HS-5 (cell line): ENCODE measurements at places on chromosomes 1 and 21.

DNA sequence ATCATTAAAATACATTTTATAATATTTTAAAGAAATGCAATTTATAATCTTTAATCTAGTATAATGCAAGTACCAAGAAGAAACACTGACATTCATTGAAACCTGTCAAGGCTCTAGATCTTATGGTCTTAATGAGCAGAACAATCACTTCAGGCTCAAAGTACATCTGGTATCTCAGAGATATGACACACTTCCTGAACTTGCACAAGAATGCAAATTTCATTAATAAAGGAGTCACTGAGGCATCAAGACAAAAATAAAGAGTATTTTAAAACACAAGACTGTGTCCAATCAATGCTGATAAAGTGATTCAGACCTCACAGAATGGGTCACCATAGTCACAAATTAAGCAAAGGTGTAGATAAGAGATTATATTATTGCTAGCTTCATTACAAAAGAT, 178.1 kb downstream of the AK5 start:
- no peak for DNase-seq

- DNase-seq = no peak
Measured at GRCh38 chr1:100811808-100812207, 82.8 kb downstream of the EXTL2 start.

- DNase-seq = no peak
Measured at GRCh38 chr1:42008264-42008663, 89.5 kb upstream of the HIVEP3 start.

- no peak for DNase-seq
Measured at GRCh38 chr1:205245096-205245495, 17.4 kb downstream of the TMCC2 start.

DNA sequence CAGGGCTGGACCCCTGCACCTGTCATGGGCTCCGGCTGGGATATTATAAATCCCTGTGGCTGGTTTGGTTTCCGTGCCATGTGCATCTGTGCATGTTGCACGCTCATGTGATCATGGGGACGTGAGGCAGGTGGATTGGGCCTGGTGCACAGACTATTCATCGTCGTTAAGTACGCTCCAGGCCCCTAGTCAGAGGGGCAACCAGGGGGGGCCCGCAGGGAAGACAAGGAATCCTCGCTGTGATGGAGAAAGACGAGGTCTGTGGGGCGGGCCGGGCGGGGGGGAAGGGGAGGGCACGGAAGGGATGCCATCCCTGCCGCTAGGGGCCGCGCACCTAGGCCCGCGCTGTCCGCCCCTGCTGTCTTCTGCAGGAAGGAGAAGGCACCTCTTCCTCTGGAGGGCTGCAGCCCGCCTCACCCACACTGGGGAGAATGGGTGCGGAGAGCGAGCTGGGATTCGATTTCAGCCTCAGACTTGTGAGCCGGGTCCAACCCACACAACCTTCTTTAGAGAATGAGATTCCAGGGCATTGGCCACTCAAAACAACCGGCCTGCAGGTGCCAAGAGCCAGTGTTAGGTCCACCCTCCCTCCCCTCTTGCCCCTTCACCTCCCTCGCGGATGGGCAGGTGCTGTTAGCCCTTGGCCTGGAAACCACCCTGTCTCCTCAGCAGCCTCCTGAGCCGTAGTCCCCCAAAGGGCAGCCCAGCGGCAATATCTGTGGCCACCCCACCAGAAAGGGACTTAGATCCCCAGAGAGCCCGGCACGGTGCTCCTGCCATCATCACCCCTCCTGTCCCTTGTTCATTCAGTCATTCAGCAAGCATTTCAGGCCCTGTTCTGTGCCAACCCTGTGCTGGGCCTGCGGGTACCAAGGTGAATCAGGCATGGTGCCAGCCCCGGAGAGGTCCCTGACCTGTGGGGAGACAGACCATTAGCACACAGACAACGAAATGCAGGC, 950 bp upstream of the LRP8 start:
- no peak for DNase-seq

DNA sequence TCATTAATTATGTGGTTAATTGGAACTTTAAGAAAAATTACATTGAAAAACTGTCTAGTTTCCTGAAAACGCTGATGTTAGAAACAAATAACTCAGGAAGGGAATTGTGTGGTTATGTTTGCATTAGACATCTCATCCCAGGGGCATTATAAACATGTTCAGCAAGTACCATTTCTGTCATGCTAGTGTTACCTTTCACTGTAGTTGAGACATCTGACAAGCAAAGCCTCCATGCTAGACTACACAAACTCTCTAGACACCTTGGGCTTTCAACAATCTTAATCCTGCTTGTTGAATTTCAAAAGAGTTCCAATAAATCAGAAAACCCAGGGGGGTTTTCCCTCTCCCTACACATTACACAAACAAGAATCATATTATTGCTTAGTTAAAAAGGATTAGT, 536.8 kb downstream of the KCNT2 start:
- DNase-seq = no peak

GRCh38 chr1:83978056-83978455, 20.9 kb downstream of the TTLL7 start:
- DNase-seq = no peak

DNA sequence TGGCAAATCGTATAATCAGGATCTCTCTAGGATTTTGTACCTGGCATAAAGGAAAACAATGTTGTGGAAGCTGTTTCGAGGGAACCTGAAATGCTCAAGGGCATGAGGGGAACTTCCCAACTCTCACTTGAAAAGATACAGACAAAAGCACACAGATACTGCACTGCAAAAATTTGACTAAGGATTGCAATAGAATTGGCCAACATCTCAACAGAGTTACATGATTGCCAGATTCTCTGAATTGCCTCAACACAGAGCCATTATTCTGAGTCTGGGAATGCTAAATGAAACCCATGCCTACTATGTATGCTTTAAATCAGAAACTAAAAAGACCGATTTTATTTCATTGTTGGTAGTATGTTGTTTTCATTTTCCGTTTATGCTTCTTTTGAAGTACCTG, 16.0 kb downstream of the KRTAP19-8 start:
- no peak for DNase-seq

DNA sequence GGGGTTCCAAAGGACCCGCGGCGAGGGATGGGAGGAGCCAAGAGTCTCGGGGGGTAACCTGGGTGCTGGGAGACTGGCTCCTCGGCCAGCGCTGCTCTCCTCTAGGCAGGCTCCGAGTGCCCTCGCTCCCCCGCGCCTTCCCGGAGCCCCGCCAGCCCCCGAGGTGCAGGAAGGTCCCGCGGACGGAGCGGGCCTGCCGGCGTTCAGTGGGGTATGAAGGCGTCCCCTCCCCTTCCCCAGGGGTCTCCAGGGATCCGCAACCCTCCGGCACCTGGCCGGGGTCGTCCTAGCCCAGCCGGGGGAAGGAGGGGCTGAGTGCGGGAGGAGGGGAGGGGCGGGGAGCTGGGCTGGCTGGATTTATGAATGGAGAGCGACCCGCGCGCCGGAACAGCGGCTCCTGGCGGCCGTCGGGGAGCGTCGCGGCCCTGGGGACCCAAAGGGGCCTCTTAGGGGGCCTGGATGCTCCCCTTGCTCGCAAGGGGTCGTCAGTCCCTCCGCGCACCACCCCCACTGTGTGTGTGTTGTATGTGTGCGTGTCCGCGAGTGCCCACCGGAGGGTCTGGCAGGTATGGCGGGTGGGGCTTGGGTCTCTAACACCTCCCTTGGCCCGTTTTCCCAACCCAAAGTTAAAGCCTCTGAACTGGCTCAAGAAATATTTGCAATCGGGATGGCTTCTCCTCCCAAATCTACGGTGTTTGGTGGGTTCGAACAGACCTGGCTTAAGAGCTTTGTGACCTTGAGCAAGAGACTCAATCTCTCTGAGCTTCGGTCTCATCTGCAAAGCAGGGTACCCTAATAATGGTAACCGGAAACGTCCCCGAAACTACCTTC, 642 bp downstream of the HCRTR1 start:
- no peak for DNase-seq

DNA sequence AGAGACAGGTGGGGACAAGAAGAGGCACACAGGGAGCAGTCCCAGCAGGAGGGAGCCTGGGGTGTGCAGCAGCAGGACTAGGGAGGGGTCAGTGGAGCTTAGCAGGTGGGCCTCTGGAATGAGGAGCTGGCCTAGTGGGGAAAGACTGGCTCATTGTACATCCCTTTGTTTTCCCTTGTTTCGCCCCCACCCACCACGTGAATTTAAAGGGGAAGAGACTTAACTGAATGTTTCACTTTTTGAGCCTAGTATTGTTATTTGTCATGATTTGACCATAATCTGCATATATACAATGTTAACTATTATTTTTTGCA, 181.7 kb downstream of the DHRS3 start:
- DNase-seq = no peak

DNA sequence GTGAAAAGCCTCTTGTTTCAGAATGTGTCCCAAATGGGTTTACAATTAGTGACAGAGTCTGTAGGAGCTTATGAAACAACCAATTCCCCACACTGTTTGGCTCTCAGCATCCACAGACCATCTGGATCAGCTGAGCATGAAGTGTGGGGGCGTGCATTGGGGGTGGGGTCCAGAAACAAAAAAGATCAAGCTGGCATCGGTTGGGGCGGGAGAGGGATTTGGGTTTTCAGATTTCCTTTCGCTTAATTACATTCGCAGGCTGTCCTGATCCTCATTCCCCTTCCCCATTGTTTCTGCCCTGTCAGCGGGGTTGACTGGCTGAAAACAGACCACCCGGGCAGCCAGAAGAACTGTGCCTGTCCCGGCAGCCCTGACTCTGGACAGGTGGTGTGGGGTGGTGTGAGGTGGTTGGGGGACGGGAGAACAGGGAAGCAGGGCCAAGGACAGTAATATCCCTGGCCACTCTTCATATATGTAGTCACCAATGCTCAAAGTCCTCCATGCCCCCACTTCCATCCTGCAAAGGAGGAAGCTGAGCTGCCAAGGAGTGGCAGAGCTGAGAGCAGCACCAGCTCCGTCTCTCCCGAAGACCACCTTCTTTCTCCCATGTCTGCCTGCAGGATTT, 92.0 kb downstream of the IER5 start:
- DNase-seq = no peak

GRCh38 chr1:40694353-40694874, 2.9 kb downstream of the NFYC start:
- DNase-seq = no peak

DNA sequence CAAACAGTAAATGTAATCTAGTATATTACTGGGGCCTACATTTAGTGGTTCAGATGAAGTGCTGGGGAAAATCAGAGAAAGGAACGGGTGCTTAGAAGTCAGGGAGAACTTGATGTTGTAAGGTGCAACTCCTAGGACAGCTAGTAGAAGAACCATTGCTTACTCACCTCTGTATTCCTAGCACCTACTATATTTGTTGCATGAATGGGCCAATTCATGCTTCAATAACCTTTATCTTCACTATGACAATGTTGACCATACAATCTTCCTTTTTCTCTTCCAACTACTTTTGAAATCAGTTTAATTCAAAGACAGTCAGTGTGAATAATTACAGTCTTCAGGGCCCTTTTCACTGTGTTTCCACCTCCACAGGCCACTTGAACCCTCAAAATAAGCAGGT, 125.0 kb upstream of the DMRTA2 start:
- DNase-seq = no peak

DNA sequence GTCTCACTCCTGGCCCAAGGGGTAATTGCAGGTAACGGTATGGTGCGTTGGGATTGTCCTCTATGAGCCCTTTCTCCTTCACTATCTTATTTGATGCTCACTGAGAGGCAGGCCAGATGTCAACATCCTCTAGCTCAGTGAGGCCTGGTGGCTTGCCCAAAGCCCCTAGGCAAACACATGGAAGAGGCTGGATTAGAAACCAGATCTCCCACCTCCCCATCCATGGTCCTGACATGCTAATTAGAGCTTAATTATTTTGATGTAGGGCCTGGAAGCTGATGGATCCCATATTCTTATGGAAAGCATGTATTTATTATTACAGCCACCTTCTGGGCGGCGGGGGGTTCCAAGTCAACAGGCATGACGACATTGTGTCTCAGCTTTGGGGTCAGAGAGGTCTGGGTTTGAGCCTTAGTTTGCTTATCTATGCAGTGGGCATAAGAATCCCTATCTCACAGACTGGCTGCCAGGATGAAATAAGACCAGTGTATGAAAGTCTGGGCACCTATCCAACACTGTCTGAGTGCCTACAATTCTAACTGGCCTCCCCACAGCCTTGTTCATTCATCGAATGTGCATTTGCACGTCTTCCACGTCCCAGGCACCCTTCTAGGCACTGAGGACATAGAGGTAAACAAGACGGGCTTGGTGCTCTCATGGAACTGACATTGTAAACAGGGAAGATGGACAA, 6.2 kb downstream of the SMPDL3B start:
- no peak for DNase-seq

DNA sequence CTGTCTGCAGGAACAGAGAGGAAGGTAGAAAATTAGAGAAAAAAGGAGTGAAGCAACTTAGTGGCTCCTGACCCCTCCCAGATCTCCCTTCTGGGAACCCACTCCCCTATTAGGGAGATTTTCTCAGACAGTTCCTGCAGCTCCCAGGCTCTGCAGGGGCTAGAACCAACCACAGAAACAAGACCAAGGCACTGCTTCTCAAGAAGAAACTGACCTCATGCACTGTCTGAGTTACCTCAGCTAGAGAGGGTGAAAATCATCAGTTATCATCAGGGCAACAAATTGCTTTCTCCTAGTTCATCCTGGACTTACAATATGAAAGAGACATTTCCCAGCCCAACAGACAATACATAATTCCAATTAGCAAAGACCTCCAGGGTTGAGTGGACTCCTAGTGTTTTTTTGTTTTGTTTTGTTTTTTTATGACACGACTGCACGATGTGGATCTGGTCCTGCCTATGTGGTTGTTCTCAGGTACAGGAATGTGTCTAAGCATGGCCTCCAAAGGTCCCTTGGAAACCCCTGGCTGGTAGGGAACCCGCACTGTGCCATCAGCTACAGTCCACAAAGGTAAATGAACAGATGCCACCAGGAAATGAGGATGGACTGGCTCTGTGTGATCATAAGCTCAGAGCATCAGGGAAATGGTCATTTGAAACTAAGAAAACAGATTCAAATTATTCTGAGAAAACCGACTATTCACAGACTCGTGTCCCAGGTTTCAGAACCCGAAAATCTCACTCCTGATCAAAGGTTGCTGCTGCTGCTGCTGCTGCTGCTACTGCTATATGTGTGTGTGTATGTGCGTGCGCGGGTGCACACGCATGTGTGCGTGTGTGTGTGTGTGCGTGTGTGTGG, 65.3 kb downstream of the LAMC2 start:
- DNase-seq = no peak

DNA sequence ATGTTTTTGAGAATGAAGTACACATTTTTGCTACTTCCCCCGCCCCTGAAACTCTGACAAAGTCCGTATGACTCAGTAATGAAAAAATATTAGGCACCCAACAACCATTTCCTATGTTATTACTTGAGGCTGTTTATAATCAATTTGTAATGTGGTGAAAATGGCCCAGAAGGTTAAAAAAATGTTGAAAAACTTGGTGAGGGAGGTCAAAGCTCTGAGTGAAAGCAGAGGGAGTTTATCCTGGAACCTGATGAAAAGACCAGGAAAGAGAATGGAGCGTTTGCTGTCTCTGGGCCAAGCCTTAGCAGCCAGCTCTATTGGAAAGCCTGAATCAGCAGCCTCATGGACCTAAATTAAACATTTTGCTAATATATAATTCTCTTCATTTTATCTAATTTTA, 367.7 kb upstream of the NEGR1 start:
- no peak for DNase-seq
